Renal cortex interstitium (tissue), 15 donors: ENCODE measurements at places on chromosomes 12 and 14.

GRCh38 chr12:53093777-53094393, 3.6 kb upstream of the IGFBP6 start:
- no peak for DNase-seq

DNA sequence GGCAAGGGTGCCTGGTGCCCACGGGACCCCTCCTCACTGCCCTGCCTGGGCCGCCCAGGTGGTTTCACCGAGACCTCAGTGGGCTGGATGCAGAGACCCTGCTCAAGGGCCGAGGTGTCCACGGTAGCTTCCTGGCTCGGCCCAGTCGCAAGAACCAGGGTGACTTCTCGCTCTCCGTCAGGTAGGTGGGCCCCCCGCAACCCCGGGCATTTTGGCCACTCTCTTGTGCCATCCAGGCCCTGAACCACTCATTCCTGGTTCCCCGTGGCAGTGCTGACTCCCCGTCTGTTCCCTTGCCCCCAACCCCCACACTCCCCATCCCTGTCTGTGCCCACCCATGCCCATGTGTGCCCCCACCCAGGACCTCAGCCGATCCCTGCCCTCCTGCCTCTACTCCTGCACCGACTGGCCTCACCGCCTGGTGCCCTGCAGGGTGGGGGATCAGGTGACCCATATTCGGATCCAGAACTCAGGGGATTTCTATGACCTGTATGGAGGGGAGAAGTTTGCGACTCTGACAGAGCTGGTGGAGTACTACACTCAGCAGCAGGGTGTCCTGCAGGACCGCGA, 480 bp downstream of the PTPN6 start:
- no peak for DNase-seq

DNA sequence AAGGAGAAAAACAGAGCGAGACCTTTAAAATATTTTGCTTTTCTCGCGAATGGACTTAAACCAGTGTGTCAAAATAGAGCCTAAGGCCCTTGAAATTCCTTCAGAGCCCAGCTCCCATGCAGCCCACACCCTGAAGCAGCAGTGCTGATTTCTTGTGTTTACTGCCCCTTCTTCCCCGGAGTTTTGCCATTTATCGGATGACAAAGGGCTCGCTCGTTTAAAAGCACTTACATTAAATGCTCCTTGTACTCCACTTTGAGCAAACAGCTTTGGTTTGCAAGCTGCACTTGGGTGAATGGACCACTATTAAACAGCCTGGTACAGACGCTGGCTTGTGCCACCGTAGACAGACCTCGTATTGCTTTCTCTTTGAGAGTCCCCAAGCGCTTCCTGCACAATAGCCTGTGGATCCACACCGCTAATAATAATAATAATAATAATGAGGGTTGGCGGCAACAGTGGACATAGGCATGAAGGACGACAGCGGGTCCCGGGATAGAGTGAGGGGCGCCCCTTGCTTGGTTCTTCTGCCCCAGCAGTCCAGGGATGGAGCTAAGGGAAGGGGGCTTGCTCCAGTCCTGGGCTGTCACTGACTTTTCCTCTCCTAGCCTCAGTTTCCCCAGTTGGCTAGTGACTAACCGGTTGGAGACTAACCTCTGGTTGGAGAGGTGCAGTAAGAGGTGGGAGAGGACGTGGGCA, 6.6 kb downstream of the DLK1 start:
- no peak for DNase-seq

GRCh38 chr14:87805315-87805723, 187.7 kb downstream of the GALC start:
- DNase-seq: no peak

GRCh38 chr14:22184157-22184829, 404.7 kb downstream of the DAD1 start:
- DNase-seq: no peak

- no peak for DNase-seq
Measured at GRCh38 chr12:99157946-99158345, 489.6 kb upstream of the GARIN6 start.

DNA sequence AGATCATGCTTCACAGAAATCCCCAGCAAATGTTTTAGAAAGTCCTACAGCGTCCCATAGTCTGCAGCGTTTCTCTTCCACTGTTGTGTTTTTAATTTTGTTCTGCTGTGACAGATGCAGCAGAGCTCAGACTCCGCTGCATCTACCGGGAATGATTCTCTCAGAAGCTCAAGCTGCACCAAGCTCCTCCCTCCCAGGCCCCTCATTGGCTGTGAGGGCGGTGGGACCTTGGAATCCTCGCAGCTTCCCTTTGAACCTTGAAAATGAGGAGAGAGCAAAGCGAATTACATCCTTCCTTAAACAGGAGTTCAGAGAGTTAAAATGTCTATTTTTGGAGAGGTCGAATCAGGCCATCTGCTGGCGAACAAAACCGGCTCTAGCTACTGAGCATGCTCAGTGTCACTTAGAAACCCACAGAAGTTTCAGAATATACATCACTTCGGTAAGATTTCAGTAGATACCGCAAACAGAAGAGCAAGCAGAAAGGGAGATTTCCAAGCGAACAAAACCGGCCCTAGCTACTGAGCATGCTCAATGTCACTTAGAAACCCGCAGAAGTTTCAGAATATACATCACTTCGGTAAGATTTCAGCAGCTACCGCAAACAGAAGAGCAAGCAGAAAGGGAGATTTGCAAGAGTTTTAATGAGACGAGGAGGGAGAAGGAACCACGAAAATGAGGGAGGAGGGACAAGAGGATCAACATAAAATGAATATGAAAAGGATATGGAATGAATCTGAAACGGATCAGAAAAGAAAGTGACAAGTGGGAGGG, at the start of gene ABCD2:
Gene ABCD2 (minus strand): TSS at position 144 of the 774 bp plus-strand sequence. CDS start 188 bp downstream, outside the sequence.
- DNase-seq: peak; percentile 57

- DNase-seq: no peak
Measured at GRCh38 chr12:131803961-131804521, 24.2 kb upstream of the MMP17 start.

DNA sequence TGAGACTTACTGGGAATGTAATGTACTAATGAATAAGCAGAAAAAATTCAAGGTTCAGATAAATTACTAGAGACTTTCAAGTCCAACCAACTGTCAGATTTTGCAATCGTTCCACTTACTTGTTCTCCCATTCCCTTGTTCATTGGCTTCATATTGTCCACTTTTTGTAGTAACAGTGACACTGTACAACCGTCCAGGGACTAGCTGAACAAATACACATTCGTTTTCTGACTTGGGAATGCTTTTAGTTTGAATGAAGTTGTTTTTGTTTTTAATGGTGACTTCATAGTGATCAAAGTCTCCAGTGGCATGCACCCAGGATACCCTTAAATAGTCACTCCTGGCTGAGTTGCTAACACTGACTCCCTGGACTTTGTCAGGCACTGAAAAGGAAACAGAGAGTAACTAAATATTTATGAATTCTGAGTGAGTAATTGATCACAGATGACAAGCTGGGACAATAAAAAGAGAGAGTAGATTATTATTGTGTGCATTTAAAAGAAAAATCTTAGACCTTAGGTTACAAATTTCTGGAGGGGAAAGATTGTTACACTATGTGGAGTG, 65.4 kb downstream of the PTPRB start:
- DNase-seq: no peak

GRCh38 chr14:104561124-104561557, 18.4 kb upstream of the C14orf180 start:
- DNase-seq: no peak

- no peak for DNase-seq
Measured at GRCh38 chr12:28057856-28058615, 85.5 kb upstream of the PTHLH start.

GRCh38 chr12:24608637-24609285, 340.1 kb downstream of the BCAT1 start:
- no peak for DNase-seq

GRCh38 chr12:9244894-9245293, 36.7 kb upstream of the PZP start:
- no peak for DNase-seq

- no peak for DNase-seq
Measured at GRCh38 chr14:98976271-98976670, 295.7 kb downstream of the BCL11B start.

GRCh38 chr12:64323006-64323405, 67.6 kb downstream of the C12orf56 start:
- no peak for DNase-seq

DNA sequence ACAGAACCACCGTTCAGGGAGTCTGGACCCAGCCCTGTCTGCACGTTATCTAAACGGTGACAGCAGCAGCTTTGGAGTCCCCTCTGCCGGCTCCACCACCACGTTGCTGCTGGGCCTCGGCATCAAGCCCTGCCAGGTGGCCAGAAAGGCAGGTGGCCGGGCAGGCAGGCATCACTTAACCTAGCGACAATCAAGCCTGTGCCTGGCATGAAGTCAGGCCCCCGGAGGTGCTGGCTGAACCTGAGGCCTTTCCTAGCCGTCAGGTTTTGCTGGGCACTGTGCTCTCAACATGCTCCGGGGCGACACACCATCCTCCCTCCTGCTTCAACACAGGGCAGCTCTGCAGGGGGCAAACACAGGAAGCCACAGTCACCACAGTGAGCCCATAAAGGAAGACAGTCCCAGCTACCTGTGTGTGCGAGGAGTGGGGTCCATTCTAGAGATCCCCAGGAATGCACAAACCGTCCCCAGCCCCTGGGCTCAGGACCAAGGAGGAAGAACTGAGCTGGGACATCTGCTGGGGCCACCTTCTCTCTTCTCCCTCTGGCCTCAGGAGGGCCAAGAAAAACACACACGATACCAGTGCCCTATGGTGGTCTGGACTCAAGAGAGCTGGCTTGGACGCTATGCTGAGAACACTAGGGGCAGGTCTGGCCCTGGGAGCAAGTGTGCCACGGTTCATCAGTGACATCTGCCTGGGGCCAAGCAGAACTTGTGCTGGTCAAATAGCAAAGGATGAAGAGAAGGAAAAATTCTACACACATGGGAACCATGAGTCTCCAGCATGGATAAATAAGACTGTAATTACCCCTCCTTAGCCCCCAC, 44.7 kb downstream of the CCDC88C start:
- DNase-seq: no peak

GRCh38 chr12:6341417-6342139, at the start of gene TNFRSF1A:
Gene TNFRSF1A (minus strand): TSS chr12:6342076. CDS start chr12:6341814, 262 bp downstream.
- DNase-seq: no peak
